ENCODE measurements at places on chromosomes 13 and 19. TPM values are rescaled to one million over a fixed set of nuclear protein-coding genes. Genes with fewer than 3 reads are reported as not detected.

- no peak for DNase-seq
Observed at GRCh38 chr19:30011051-30011578, 69.1 kb downstream of the URI1 start.

MAST3 gene
- 3.1 TPM for total RNA-seq

DNA sequence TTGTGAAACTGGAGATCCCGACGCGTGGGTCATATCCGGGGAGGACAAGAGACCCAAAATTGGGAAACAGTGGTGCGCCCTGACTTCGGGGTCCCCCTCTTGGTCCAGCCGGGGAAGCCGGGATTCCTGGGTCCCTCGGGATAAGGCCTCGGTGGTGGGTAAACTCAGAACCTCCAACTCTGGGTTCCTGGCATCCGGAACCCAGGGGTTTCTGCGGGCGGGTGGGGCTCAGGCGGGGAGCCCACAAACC, 688 bp downstream of the ZFP36 start:
- no peak for DNase-seq

PIK3R2 gene
- total RNA-seq: 36.7 TPM

GRCh38 chr19:55857974-55858373, 21.6 kb downstream of the NLRP4 start:
- DNase-seq: no peak

NBEA gene
- 6.9 TPM for total RNA-seq

TJP3 gene
- total RNA-seq: not detected

ZNF726 gene
- total RNA-seq: 0.33 TPM

DNA sequence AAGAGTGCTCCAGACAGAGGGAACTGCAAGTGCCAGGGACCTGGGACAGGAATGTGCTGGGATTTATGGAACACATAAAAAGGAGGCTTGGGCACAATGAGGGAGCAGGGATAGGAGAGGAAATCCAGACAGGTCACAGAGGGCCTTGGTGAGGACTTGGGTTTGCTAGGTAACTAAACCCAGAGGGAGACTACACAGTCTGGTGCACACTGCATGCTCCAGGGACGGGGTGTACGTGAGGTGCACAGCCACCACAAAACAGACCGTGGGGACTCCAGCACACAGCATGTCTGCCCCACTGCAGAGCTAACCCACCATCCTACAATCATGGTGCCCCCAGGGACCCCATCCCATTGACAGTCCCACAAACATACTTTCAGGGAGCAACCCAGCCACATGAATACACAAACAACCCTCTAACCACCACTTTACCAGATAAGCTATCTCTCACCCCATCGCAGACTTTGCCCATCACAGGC, 5.5 kb upstream of the ZFP36 start:
- DNase-seq: no peak

- DNase-seq: no peak
Observed at GRCh38 chr13:51361106-51361505, 21.6 kb downstream of the SERPINE3 start.

DNA sequence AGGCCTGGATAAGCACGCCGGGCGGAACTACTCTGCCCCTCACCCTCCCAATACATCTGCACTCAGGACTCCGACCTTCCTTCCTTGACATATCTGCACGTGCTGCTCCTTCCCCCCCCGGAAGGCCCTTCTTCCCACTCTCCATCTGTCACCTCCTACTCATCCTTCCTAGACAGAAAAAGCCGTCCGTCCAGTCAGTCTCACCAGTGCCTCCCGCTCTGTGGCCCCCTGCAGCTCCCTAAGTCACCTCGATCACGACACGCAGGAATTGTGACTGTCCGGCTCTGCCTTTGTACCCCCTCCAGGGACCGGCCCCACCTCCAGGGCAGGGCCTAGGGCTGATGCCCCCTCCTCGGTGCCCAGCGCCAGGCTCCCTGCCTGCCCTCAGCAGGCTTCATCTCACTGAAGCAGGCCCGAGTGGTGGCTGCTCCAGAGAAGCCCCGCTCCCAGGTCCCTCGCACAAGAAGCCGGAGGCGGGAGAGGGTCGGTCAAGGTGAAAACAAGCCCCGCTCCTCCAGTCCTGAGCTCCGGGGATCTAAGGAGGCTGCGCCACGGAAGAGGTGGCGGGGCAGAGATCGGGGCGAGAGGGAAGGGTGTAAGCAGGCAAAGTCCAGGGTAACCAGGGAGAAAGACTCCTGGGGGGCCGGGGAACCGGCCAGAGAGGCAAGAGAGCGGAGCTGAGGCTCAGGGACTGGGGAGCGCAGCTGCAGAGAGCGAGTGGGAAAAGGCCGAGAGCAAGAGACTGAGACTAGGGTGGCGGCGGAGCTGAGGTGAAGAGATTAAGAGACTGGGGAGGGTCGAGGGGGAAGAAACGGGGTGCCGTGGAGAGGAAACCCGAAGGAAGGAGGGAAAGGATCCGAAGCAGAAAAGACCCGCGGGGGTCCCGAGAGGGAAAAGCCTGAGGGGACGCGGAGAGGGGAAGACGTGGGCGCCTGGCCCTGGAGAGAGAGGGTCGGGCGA, 1.1 kb downstream of the PPP6R1 start:
- DNase-seq: peak; percentile 4

DNA sequence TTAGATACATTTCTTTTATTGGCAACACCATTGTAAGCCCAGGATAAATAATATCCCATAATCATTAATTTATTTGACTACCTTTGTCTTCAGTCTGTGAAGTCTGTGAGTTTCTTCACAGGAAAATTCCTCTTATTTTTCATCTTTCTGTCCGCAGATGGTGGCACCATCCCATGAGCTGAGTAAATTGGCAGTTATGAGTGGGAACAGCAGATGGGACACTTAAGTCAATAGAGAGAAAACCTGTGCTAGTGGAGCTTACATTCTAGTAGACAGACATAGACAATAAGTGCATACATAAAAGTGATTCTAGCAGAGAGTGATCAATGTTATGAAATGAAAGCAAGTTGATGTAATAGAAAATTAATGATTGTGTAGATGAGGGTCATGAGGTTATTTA, 638.2 kb upstream of the MIR17HG start:
- DNase-seq: no peak

- peak; percentile 26 for DNase-seq
Observed at GRCh38 chr13:63983366-63983765, 2567.7 kb upstream of the PCDH20 start.

VSTM1 gene
- total RNA-seq: not detected

DNA sequence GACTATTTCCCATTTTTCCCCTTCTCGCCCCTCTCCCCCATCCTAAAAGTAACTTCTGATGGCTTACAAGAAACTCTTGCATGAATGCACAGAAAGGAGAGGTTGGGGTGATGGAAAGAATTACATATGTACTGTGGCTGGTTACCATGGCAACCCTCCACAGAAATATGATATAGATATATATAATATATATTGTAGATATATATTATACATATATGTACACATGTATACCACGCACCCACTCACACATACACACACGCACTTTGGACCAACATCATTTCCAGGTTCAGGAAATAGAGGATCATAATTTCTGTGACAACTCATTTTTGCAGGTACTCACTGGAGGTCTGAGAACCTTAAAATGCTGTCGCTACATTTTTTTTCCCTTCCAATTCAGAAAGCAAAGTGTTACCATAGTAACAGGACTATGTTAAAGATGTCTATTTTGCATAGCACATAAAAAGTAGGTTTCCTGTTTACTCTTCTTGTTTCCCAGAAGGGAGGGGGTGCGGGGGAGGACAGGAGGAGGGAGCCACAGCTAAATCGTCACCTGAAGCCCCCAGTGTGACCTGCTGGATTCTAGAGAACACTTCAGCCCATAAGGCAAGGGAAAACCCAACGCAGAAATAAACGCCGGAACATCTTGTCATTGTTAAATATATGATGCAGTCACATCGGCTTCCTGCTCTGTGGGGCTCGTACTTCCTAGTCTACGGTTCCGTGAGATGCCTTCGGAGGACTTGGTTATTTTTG, 44.7 kb downstream of the EFNB2 start:
- DNase-seq: no peak

GRCh38 chr13:44063881-44064280, 184.2 kb downstream of the LACC1 start:
- no peak for DNase-seq

CEACAM20 gene
- not detected for total RNA-seq

DNA sequence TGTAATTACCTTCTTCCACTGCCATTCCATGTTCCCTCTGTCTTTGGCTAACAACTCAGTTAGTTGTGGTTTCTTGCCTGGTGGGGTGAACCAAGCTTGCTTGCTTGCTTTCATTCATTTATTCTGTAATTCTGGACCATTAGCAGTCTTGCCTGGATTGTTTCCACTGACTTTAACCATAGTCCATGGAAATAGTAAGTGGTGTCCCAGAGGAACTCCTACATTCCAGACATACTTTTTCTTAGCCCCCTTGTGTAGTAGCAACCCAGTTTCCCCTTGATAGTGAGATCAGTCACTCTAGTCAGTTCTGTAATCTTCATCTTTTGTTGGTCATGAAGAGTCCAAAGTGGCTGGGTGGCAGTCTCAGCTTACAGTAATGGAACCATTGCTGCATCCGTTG, 23.2 kb downstream of the PDS5B start:
- DNase-seq: no peak

FFAR2 gene
- total RNA-seq: not detected

GRCh38 chr13:97347255-97347932, 86.6 kb upstream of the RAP2A start:
- no peak for DNase-seq

ZNF382 gene
- total RNA-seq: 4.6 TPM

DNA sequence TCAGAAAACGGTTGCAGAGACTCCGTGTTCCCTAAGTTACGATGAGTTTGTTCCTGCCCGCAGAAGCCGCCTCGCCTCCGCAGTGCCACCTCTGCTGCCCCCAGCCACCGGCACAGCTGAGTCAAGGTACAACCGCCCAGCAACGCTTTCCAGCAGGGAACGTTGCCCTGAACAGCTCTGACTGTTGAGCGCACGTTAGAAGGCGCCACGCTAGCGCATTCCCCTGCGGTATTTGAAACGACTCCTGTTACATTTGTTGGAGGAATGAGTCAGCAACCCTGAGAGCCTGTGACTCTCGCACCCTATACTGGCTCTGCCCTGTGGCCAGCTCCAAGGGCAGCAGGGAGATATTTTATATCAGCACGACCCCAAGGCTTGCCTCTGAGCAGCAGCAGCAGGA, 302.8 kb downstream of the TEX29 start:
- no peak for DNase-seq

Measured in fibroblast of the aortic adventitia (primary cell).